ENCODE measurements at places on chromosomes 12 and 14. TPM values are rescaled to one million over a fixed set of nuclear protein-coding genes. Genes with fewer than 3 reads are reported as not detected.

DNA sequence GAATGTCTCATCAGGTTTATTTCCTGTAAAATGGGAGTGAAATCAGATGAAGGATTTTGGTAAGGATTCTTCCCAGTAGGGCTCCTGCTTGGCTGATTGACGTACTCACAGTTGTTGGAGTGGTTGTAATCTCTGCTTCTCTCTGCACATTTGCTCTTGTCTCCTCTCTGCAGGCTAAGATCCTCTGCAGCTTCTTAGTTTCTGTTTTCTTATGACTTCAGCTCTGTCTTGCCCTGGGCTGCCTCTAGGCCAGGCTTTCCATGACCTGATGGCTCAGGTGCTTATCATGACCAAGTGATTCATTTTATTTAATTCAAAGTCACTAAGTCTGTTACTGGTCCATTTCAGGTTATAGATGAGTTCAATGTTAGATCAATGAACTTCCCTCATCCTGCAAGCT lies 394.5 kb upstream of the DDHD1 start:
- DNase-seq: no peak

DNA sequence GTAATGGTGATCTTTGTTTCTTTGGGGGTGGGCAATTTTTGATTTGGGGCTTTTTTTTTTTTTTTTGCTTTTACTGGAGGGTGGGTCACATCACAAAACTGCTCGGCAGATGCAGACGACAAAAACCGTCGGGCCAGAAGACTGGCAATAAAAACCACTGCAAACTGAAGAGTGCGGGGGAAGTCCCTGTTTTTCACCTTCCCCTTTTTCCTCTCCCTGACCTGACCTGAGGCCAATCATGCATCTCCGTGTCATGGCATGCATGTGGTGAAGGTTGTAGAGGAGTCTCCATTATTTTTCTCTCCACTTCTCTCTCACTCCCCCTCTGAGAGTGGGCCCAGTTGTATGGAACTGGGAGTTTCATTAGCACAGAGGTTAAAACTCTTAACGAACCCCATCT lies 57.5 kb downstream of the AP5M1 start:
- no peak for DNase-seq

DNA sequence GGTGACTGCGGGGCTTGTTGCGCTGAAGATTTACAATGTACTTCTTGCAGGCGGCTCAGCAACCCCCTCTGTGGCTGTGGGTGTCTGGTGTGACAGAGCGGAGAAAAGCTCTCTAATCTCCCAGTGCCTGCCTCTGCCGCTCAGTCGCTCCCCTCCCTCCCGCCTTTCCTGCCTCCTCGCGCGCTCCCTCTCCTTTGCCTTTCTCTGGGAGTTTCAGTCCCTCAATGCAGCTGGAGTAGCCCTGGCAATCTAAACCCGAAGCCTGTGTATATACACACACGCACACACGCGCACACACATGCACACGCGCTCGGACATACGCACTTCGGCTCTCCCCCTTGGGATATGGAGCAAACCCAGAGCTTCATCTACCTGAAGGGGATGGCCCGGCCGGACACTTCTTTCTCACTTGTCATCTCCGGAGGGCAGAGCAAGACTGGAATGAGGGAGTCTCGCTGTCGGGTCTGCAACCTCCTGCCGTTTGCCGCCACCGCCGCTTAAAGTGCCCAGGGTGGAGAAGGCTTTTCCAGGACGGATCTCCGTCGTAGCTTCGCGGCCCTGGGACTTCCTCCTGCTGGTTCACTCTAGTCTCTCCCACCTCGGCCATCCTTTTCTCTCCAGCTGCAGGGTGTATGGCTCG lies 599 bp upstream of the TRHDE start:
- DNase-seq: no peak

- DNase-seq: peak; percentile 65
Observed at GRCh38 chr12:54988402-54989054, 4.0 kb upstream of the TESPA1 start.

GRCh38 chr12:121579190-121579791 lies 1.5 kb downstream of the KDM2B start:
- DNase-seq: no peak

- DNase-seq: no peak
Observed at GRCh38 chr14:21255385-21256101, 13.7 kb downstream of the HNRNPC start.

GRCh38 chr12:6903722-6904121 lies 900 bp upstream of the LRRC23 start:
- DNase-seq: no peak

GRCh38 chr14:62673014-62673755 lies 372.1 kb downstream of the KCNH5 start:
- no peak for DNase-seq

- DNase-seq: no peak
Observed at GRCh38 chr14:97699026-97699425, 901.8 kb downstream of the VRK1 start.

GRCh38 chr14:91374879-91375702 lies 42.5 kb downstream of the CCDC88C start:
- DNase-seq: no peak

DNA sequence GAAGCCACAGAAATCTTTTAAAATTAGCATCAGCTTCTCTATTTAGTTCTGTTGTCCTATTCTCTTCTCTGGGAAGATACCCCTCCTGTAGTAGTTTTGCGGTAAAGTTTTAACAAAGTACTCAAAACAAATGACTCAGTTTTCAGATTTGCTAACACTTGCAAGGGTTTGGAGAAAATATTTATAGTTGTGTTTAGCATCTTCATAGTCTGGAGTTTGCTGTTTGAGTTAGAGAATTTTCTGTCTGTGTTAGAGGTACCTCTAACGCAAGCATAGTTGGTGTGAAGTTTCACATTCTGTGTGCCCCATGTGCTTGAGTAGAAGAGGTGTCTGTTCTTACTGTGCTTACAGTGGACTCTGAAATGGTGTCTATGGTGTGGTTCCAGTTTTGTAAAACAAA lies 36.0 kb downstream of the ANKRD9 start:
- DNase-seq: no peak

GRCh38 chr12:120886199-120887018 lies 17.7 kb downstream of the SPPL3 start:
- DNase-seq: no peak

DNA sequence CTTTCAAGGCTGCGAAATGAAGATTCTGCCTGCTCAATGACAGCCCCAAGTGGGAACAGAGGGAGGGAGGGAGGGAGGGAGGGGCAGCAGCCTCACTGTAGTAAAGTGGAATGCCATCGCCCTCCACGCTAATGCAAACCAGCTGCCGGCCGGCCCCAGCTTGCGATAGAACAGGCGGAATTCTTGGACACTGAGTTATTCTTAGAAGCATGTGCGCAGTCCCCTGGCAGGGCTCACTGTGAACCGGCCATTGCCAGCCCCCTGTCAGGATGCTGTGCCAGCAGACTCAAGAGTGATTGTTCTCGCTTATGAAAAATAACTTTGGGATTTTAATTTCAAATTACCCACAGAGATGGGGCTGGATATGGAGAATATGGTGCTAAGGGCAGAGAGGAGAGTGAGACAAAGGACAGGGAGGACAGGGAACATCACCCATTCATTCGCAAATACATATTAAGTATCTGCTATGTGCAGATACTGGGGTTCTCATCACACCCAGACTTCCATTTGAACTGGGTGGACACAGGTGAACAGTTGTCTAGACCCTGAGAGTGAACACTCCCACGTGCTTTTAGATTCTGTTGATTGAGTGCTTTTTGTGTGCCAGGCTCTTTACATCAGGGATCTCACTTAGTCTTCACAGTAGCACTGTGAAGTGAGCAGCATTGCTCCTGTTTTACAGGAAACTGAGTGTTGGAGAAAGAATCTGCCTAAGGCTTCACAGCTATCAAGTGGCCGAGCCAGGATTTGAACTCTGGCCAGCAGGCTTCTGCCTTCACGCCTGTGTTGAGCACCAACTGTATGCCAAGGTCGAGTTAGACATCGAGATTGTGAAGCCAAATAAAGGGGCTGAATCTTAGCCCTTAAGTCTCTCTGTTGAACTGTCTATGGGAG lies 192.9 kb downstream of the C12orf75 start:
- DNase-seq: no peak

DNA sequence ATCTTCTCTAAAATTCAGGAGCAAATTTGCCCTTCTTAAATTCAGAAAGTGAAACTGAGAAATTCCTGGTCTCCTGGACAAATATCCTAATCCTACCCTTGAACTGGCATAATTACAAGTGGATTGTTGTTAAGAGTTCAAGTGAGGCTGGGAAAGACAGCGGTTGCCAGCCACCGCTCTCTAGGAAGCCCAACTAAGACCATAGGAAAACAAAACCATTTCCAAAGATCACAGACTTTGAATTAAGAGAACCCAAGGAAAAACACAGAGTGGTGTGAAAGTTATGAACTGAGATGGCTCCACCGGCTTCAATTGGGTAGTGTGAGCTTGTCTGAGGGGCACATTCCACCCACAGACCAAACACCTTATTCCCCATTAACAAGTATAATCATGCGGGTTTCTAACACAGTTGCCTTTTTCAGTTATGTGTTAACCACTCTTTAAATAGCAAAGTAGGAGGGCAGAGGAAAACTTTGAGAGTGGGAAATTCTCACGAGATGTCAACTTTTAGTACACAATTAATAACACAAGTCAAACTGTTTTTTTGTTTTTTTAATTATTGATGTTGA lies 1628.8 kb upstream of the SEL1L start:
- no peak for DNase-seq

DNA sequence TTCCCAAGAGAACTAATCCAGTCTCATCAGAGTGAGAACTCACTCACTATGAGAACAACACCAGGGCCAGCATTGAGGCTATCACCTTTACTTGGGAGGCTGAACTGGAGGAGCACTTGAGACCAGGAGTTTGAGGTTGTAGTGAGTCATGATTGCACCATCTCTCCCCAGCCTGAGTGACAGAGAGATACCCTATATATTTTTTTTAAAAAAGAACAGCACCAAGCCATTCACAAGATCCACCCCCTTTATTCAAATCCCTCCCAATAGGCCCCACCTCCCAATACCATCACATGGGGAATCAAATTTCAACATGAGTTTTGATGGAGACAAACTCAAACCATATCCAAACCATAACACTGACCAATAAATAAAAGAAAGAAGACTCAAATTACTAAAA lies 3.7 kb upstream of the TMX1 start:
- no peak for DNase-seq

DNA sequence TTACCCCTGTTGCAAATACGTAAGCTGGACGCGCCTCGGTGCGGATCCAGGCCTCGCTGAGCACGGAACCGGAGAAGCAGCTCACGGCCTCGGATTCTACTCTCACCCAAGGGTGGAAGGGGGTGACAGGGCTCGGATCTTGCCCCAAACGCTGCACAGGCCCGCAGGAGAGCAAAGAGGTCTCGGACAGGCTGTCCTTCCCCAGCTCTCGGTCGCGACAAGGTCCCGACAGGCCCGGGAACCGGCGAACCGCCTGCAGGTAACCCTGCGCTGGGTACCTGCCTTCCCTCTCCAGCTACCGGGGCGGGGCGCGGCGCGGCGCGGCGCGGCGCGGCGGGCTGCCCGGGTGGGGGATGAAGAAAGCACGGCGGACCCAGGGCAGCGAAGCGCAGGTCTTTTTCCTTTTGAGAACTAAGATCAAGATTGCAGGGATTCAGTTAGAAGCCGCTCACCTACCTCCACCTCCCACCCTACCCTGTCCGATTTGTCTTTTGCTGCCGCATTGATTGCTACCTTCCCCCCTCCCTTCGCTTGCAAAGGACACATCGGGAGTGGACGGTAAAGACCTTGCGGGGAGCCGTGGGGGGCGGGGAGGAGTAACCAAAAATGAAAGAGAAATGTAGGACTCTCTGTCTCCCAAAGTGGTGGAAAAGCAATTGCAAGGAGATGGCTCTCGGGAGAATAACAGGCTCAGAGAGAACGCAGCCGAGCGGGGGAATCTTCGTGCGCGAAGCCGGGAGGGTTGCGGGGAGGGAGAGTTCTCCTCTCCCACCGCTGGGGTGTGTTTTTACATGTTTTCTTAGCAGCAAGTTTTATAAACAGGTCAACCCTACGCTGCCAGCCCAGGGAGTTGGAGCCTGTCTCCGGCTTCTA lies 8.4 kb upstream of the TBX3 start:
- DNase-seq: no peak

GRCh38 chr14:23056145-23056955 lies 970 bp downstream of the CDH24 start:
- DNase-seq: no peak

- no peak for DNase-seq
Observed at GRCh38 chr12:30725739-30726138, 29.0 kb downstream of the CAPRIN2 start.

DNA sequence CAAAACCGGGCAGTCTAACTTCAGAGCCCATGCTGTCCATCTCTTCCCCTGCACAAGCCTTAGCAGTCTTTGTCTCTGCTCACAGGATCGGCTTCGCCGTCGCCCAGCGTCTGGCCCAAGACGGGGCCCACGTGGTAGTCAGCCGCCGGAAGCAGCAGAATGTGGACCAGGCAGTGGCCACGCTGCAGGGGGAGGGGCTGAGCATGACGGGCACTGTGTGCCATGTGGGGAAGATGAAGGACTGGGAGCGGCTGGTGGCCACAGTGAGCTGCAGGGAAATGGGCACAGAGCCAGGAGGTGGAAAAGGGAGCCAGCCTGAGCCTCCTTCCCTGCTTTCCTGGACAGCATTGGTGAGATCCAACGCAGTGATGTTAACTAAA lies 14.2 kb upstream of the CARMIL3 start:
- no peak for DNase-seq

- DNase-seq: no peak
Observed at GRCh38 chr12:115109863-115110262, 425.9 kb upstream of the TBX3 start.

DNA sequence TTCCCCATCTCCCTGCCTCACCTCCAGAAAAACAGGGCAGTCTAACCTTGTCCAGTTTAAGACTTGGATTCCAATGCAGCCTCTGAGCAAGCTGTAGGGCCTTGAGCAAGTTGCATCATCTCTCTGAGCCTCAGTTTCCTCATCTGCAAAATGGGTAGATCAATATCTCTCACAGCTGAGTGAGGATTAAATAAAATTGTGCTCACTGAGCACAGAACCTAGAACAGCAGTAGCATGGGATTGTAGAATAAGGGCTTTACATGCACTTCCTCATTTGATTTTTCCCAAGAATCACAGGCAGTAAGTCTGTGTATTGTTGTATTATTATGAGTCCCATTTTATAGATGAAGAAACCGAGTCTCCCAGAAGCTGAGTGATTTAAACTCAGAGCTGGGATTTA lies 2.0 kb downstream of the DTX1 start:
- DNase-seq: no peak

DNA sequence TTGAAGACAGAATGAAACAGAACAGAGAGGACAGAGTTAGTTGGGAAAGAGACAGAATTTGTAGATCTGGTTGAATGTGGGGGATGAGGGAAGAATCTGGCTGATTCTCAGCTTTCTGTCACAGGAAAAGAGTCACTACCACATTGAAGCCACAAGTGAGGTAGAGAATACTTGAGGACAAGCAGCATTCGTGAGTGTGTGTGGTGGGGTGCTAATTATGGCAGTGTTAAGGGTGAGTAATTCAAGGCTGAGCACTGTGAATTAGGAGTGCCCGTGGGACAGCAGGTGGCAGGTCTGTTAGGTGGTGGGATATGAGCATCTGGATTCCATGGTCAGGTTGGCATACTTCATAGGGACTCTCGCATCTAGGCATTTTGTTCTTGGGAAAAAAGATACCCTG lies 347.4 kb upstream of the PRICKLE1 start:
- no peak for DNase-seq

Gene ASIC1
- total RNA-seq: 0.88 TPM

Gene FCF1
- total RNA-seq: 33.8 TPM

Gene STAC3
- total RNA-seq: 3.2 TPM

Gene CD27
- total RNA-seq: 2.6 TPM

Gene DIO3
- 1.6 TPM for total RNA-seq

Gene GUCY2C
- not detected for total RNA-seq

Gene VWF
- total RNA-seq: 267 TPM

Gene GPR68
- total RNA-seq: 0.32 TPM

Gene FITM1
- total RNA-seq: 1.6 TPM
